Aortic smooth muscle cell (primary cell): ENCODE measurements at places on chromosomes 1 and 21. TPM values are rescaled to one million over a fixed set of nuclear protein-coding genes. Genes with fewer than 3 reads are reported as not detected.

Gene AJAP1
- not detected in 2 replicates for total RNA-seq

Gene ZNF648
- not detected in 2 replicates for total RNA-seq

Gene SPATA17
- 0.93 and 1.5 TPM in 2 replicates for total RNA-seq

Gene AK2
- 73.3 and 87.7 TPM in 2 replicates for total RNA-seq

Gene TMEM79
- total RNA-seq = 1.1 and 1.6 TPM in 2 replicates

Gene SPAG17
- total RNA-seq = not detected in 2 replicates

Gene TEX38
- not detected in 2 replicates for total RNA-seq
